Ascending aorta (tissue), 2 donors: ENCODE measurements at places on chromosomes 11 and 22. TPM values are rescaled to one million over a fixed set of nuclear protein-coding genes. Genes with fewer than 3 reads are reported as not detected.

- H3K27ac ChIP-seq: no peak overlapping the region
- no peaks in the 10 kb centered on the region for H3K27me3 ChIP-seq
- no peak for DNase-seq
- H3K4me1 ChIP-seq: no peaks in the 10 kb centered on the region
- no peak overlapping the region for H3K4me3 ChIP-seq
Measured at GRCh38 chr11:34397811-34398210, 40.0 kb upstream of the ABTB2 start.

GRCh38 chr11:66119348-66120133 is 49.5 kb downstream of the PACS1 start:
- no peaks in the 10 kb centered on the region for H3K27me3 ChIP-seq
- peak overlapping the region; percentile 27 for H3K27ac ChIP-seq
- no peaks in the 10 kb centered on the region for H3K4me1 ChIP-seq
- H3K4me3 ChIP-seq: no peak overlapping the region
- no peak for DNase-seq

GRCh38 chr11:116506263-116506825 is 266.4 kb downstream of the BUD13 start:
- no peaks in the 10 kb centered on the region for H3K36me3 ChIP-seq
- H3K27me3 ChIP-seq: peaks cover 3% of the 10 kb centered on the region
- no peak for DNase-seq
- no peaks in the 10 kb centered on the region for H3K4me1 ChIP-seq

DNA sequence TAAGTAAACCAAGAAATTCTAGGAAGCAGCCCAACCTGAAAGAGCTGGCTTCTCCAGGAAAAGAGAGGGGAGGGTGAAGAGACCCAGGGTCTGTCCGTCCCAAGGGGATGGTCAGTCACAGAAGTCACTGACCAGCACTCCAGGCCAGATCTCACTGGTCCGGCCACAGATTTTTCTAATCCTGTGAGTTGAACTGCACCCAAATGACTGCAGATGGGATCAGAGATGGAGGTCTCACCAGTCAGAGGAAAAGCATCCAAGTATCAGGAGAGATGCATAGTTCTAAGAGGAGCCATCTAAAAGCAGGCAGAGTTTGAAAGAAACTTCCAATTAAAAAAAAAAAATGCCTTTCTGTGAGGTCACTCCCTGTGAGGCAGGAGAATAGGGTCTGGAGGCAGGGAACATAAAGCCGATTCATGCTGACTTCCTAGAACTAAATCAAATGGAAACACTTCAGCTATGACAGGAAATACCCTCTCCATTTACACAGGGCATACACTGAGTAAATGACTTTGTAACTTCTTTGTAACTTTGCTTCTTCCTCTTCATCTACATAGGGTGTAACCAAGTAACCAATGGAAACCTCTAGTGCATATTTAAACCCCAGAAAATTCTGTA is 144.5 kb downstream of the CCDC34 start:
- H3K36me3 ChIP-seq: no peaks in the 10 kb centered on the region
- no peaks in the 10 kb centered on the region for H3K27me3 ChIP-seq

- H3K27ac ChIP-seq: no peak overlapping the region
- H3K27me3 ChIP-seq: no peaks in the 10 kb centered on the region
- DNase-seq: no peak
- no peaks in the 10 kb centered on the region for H3K4me1 ChIP-seq
- no peak overlapping the region for H3K4me3 ChIP-seq
Measured at GRCh38 chr22:35563211-35563610, 22.6 kb downstream of the RASD2 start.

GRCh38 chr11:87361891-87362290 is 324.2 kb downstream of the TMEM135 start:
- no peaks in the 10 kb centered on the region for H3K36me3 ChIP-seq
- H3K27me3 ChIP-seq: no peaks in the 10 kb centered on the region
- H3K4me1 ChIP-seq: no peaks in the 10 kb centered on the region
- DNase-seq: no peak
- no peak overlapping the region for H3K4me3 ChIP-seq
- H3K27ac ChIP-seq: no peak overlapping the region

DNA sequence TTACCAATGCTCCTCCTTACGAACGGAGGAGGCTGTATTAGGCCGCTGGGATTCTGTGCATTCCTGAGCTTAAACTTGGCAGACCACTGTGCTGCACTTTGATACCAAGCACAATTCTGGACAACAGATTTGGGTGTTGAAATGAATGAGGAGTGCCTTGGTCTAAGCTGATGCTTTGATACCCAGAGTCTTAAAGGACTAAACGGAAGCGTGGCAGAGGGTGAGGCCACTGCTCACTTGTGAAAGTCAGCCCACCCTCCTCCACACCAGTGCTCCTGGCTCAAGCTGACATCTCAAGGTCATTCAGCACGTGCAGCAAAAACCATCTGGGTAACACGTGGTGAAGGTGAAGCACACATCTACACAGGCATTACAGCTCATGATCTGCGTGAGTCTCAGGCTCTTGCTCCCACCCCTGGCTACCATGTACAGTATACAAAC is 85.9 kb downstream of the MICAL3 start:
- H3K36me3 ChIP-seq: no peaks in the 10 kb centered on the region
- peaks cover 19% of the 10 kb centered on the region for H3K4me1 ChIP-seq
- H3K4me3 ChIP-seq: no peak overlapping the region
- no peak overlapping the region for H3K27ac ChIP-seq

DNA sequence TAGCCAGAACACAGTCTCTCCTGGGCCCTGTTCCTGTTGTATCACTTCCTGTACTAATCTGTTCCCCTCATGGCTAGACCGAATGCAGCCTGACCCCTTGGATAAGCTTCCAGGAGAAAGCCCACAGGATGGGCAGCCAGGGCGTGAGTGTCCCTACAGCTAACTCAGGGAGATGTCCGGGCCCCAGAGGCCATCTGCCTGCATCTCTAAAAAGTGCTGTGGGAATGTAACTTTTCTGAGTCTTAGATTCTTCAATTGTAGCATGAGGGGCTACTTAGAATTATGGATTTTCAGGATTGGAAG is 7.7 kb upstream of the MALAT1 start:
- DNase-seq: no peak
- no peaks in the 10 kb centered on the region for H3K36me3 ChIP-seq
- peaks cover 75% of the 10 kb centered on the region for H3K4me1 ChIP-seq
- no peaks in the 10 kb centered on the region for H3K27me3 ChIP-seq
- peak overlapping the region; percentile 99 for H3K27ac ChIP-seq
- peak overlapping the region; percentile 6 for H3K4me3 ChIP-seq

DNA sequence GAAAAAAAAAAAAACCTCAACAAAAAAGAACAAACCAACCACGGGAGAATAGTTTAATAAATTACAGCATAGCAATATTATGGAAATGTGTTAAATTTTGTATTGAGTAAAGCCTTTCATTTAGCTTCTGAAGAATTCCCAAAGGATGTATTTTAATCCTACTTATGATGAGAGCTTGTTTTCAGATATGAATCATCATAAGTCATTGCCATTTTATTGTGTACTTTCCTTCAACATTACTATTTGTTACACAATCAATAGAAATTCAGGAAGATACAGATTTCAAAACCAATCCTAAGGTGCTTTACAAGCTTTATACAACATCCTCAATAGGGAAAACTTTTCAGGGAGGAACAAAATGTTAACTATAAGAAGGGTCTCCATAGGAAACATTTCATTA is 200.6 kb upstream of the CTSC start:
- no peak overlapping the region for H3K27ac ChIP-seq
- no peak for DNase-seq
- no peaks in the 10 kb centered on the region for H3K36me3 ChIP-seq
- H3K4me3 ChIP-seq: no peak overlapping the region

DNA sequence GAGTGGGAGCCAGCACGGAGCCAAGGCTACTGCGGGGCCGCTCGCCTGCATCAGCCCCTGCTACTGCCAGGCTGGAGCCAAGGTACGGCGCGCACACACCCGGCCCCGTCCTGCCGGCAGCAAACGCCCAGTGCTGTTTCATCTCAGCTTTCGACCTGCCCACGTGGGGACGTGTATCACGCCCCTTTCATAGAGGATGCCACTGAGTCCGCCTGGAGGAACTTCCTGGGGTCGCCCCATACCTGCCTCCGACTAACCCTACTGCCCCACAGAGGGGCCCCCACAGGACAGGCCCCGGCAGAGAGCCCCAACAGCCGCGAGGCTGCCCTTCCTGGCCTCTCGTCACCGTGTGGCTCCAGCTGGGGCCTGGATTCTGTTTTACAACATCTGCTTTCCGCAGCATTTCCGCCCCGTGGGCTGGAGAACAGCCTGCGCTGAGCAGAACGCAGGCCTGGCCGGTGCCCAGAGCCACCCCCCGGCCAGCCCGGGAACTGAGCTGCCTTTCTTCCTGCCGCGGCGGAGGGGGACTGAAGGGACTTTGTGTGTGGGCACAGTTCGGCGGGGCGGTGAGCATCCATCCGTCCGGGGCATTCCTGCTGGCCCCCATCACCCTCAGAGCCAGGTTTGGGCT is 22.9 kb upstream of the ARHGAP8 start:
- DNase-seq: no peak
- no peaks in the 10 kb centered on the region for H3K4me1 ChIP-seq
- no peaks in the 10 kb centered on the region for H3K36me3 ChIP-seq

The TCIRG1 gene
- 385 TPM for total RNA-seq
